EL (cell line): ENCODE measurements at places on chromosomes 13 and 19.
A peak's percentile ranks its signal among the peaks of the same experiment; 100 is the strongest.

DNA sequence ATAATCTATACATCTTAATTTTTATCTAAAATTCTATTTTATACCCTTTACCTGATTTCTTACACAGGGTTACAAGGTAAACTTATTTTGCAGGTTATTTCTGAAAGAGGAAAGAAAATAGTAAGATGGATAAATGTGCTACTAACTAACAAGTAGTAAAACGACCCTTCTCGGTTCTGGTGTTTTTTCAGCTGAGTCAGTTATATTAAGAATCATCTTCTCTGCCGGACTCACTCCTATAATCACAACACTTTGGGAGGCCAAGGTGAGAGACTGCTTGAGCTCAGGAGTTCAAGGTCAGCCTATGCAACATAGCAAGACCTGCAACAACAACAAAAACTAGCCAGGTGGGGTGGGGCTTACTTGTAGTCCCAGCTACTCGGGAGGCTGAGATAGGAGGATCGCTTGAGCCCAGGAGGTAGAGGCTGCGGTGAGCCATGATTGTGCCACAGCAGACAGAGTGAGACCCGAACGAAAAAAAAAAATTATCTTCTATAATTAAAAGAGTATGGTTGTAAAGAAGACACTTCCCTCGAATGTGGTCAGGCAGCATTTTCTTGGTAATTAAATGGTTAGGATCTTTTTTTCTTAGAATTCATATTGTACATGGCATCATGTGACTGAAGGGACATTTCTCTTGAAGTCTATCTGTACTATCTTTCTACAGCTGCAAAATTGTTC lies 27.9 kb upstream of the RCBTB2 start:
- no peak for DNase-seq

- peak; percentile 21 for DNase-seq
Observed at GRCh38 chr19:34667349-34668076, 9.4 kb downstream of the SCGB2B2 start.

GRCh38 chr13:46270416-46270815 lies 58.7 kb downstream of the LRRC63 start:
- no peak for DNase-seq

- no peak for DNase-seq
Observed at GRCh38 chr13:31910633-31911032, 120.9 kb upstream of the FRY start.

GRCh38 chr19:54252243-54252642 lies 4.8 kb downstream of the LILRB5 start:
- DNase-seq = no peak

- DNase-seq = no peak
Observed at GRCh38 chr13:103224804-103225203, 158.6 kb upstream of the SLC10A2 start.

DNA sequence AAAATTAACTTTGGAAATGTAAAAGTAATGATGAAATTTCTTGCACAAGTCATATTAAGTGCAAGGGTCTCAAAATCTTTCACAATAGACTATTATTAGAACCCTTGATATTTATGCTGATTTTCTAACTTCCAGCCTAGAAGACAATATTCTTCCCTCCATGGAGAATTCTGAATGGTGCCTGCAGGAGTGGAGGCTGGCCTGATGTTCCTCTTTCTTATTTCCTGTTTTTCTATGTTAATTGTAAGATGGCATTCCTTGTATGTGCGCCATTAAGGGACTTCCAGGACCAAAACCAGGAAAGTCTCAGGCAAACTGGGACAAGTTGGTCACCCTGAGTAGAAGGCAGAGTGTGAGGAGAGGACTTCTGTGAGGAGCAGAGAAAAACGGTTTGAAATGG lies 294.9 kb downstream of the DLEU7 start:
- DNase-seq = no peak

GRCh38 chr19:49558591-49558990 lies 21.8 kb downstream of the NOSIP start:
- DNase-seq = no peak

- no peak for DNase-seq
Observed at GRCh38 chr13:20065516-20065915, 95.3 kb downstream of the GJA3 start.

DNA sequence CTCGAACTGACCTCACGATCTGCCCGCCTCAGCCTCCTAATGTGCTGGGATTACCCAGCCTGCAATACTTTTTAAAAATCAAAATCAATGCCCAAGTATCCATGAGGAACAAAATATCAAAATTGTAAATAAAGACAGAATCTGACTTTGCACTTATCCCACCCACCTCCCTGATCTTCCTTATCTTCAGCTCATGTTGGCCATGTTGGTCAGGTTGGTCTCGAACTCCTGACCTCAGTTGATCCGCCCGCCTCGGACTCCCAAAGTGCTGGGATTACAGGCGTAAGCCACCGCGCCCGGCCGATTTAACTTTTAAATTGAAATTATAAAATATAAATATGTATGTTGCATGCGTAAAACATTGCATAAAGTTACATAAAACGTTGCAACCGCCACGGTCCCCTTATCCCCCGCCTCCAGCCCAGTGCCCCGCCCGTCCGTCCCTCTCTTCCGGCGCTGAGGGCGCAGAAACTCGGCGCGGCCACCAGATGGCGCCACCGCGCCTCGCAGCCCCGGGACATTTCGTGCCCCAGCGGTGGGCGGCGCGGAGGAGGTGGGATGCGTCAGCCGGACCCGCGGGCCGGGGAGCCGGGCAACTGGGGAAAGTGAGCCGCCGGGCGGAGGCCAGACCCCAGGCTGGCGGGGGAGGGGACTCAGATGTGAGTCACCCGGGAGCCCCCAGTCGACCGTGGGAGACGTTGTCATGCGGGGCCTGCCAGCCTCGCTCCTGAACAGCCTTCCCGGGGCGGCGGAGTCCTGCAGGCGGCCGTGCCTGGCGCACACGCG lies 1.5 kb upstream of the GADD45B start:
- peak; percentile 92 for DNase-seq
